ENCODE measurements at places on chromosomes 12 and 14. TPM values are rescaled to one million over a fixed set of nuclear protein-coding genes. Genes with fewer than 3 reads are reported as not detected.

The CHMP4A gene
- polyA plus RNA-seq, result 203 TPM

The PRKD1 gene
- polyA plus RNA-seq, result not detected

The VRTN gene
- polyA plus RNA-seq, result not detected

The TC2N gene
- polyA plus RNA-seq, result 158 TPM

The INSM2 gene
- polyA plus RNA-seq, result not detected

The APOF gene
- not detected for polyA plus RNA-seq

DNA sequence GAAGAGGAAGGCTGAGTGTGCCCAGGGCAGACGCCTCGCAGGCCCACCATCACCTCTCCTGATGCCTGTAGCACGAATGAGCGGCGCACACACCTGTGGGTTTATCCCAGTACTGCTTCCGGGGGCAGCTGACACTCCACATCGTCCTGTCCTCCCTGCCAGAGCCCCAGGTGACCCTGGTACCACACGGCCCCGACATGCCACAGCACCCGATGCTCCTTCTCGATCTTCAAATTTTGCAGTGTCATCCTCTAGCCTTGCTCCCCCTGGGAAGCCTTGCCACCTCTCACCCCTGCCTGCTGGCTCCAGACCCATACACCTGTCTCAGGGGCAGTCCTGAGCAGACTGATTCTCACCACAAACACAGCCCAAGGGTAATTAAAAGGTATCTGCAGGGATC lies 40.6 kb downstream of the ANO2 start:
- no peak for DNase-seq
- H3K27me3 ChIP-seq, result peaks cover 3% of the 10 kb centered on the region
- H3K4me1 ChIP-seq, result no peaks in the 10 kb centered on the region
- H3K36me3 ChIP-seq, result no peaks in the 10 kb centered on the region

GRCh38 chr14:23345987-23346692 lies 6.5 kb downstream of the SLC22A17 start:
- H3K4me1 ChIP-seq, result peaks cover 6% of the 10 kb centered on the region
- H3K36me3 ChIP-seq, result no peaks in the 10 kb centered on the region
- no peak for DNase-seq

- H3K4me3 ChIP-seq, result no peak overlapping the region
- no peaks in the 10 kb centered on the region for H3K36me3 ChIP-seq
- peaks cover 3% of the 10 kb centered on the region for H3K27me3 ChIP-seq
Observed at GRCh38 chr12:95316798-95317197, 99.2 kb downstream of the VEZT start.

DNA sequence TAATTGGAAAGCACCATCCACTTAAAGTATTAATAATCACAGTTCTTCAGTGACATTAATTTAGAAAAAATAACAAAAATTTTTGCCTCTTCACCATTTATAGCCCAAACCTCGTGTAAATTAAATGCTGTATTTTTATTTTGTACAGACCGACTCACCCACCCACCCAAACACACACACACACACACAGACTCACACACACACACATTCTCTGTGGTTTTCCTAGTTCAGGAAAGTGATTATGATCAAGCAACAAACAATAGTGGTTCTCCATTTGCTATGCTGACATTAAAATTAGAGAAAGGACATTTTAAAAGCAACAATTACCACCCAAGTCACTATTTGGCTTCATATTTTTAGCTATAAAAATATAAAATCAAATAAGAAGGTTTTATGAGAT lies 112.5 kb upstream of the FLRT2 start:
- no peaks in the 10 kb centered on the region for H3K36me3 ChIP-seq
- no peaks in the 10 kb centered on the region for H3K27me3 ChIP-seq
- DNase-seq, result no peak
- no peak overlapping the region for H3K4me3 ChIP-seq
- no peak overlapping the region for H3K27ac ChIP-seq

- H3K36me3 ChIP-seq, result no peaks in the 10 kb centered on the region
- H3K4me1 ChIP-seq, result peaks cover 35% of the 10 kb centered on the region
- H3K27ac ChIP-seq, result no peak overlapping the region
- H3K27me3 ChIP-seq, result peaks cover 3% of the 10 kb centered on the region
Observed at GRCh38 chr14:77046721-77047120, 18.2 kb upstream of the IRF2BPL start.

DNA sequence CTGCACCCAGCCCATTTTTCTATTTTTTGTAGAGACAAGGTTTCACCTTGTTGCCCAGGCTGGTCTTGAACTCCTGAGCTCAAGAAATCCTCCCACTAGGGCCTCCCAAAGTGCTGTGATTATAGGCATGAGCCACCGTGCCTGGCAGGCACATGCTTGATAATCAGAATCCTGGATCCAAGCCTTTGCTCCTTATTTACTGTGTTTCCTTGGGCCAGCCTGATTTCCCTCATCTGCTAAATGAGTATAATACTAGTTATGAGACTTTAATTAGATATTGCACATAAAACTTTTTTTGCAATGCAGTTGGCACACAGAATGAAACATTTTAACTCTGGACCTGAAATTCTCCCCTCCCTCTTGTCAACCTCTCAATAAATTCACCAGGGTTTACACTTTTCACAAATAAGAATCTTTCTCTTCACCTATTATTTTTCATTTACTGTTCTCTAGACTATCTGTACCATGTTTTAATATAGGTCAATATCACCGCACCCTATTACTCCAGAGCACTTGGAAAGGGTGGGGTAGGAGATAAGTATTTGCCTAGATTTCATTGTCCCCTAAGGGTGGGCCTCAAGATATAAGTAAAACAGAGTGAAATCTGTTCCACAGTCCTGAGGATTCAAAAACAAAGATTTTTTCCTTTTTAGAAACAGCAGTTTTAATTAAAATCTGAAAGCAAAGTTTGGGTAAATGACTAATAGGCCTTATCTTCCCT lies 69.2 kb upstream of the NR2C1 start:
- H3K27ac ChIP-seq, result no peak overlapping the region
- DNase-seq, result no peak
- no peak overlapping the region for H3K4me3 ChIP-seq
- peaks cover 2% of the 10 kb centered on the region for H3K4me1 ChIP-seq

DNA sequence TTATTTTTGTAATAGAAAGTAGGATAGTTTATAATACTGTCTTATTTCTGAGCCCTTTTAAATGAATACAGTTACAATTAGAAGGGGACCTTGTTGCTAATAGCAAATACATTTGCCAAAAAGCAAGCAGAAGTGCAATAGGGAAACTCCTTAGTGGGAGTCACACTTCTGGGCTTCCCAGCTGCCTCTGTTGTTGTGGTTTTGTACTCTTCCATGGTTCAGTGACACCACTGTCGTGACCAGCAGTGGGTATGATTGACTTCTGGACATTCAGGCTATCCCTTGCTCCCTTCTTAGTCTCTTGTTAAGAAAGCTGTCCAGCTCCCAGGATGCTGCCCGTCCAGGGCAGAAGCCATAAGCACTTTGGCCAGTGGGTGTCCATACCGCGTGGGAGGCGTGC lies 22.6 kb downstream of the TCTN1 start:
- H3K4me3 ChIP-seq, result no peak overlapping the region
- no peaks in the 10 kb centered on the region for H3K4me1 ChIP-seq
- no peaks in the 10 kb centered on the region for H3K27me3 ChIP-seq
- no peak for DNase-seq
- H3K36me3 ChIP-seq, result no peaks in the 10 kb centered on the region

GRCh38 chr14:42163136-42163535 lies 556.5 kb downstream of the LRFN5 start:
- no peaks in the 10 kb centered on the region for H3K4me1 ChIP-seq
- no peaks in the 10 kb centered on the region for H3K27me3 ChIP-seq
- no peak overlapping the region for H3K4me3 ChIP-seq
- no peak overlapping the region for H3K27ac ChIP-seq

DNA sequence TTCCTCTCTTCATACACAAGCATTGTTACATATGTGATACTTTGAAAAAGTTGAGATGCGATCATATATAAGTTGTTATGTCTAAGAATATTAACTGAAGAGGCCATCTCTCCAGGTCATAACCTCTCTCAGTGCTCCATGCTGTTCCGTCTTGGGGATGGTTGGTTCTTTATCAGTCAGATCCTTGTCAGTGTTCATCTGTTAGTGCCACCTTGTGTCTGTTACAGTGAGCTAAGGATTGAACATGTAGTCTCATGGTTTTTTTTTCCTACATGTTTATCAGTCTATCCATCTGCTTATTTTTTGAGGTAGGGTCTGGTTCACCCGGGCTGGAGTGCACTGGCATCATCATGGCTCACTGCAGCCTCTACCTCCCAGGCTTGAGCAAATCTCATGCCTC lies 30.5 kb downstream of the EP400 start:
- no peak for DNase-seq
- H3K36me3 ChIP-seq, result no peaks in the 10 kb centered on the region
- H3K4me1 ChIP-seq, result peaks cover 8% of the 10 kb centered on the region
- H3K27ac ChIP-seq, result peak overlapping the region; percentile 10
- no peak overlapping the region for H3K4me3 ChIP-seq

GRCh38 chr12:13691598-13691997 lies 289.8 kb downstream of the GRIN2B start:
- DNase-seq, result no peak
- no peaks in the 10 kb centered on the region for H3K4me1 ChIP-seq
- no peak overlapping the region for H3K27ac ChIP-seq
- no peaks in the 10 kb centered on the region for H3K27me3 ChIP-seq

DNA sequence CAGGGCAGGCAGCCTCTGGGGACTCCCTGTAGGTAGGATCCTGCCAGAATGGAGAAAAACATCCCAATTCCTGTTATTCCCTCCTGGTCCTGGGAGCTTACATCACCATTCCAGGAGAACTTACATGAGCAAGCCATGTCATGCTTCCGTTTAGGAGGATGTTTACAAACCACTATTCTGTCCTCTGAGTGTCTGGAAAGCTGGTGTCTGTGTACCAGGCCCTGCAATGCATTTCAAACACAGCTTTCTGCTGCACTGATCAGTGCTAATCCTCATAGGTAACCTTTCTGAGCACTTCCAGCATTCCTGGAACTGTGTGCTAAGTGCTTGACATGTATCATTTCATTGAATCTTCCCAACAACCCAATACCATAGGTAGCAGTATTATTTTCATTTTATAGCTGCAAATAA lies 19.8 kb upstream of the MAP1LC3B2 start:
- peaks cover 4% of the 10 kb centered on the region for H3K4me1 ChIP-seq
- no peak for DNase-seq
- H3K27ac ChIP-seq, result no peak overlapping the region
- H3K36me3 ChIP-seq, result no peaks in the 10 kb centered on the region
- no peaks in the 10 kb centered on the region for H3K27me3 ChIP-seq

GRCh38 chr12:28539691-28540323 lies 349.6 kb downstream of the CCDC91 start:
- H3K36me3 ChIP-seq, result no peaks in the 10 kb centered on the region
- no peak overlapping the region for H3K4me3 ChIP-seq
- H3K4me1 ChIP-seq, result peaks cover 28% of the 10 kb centered on the region
- H3K27ac ChIP-seq, result no peak overlapping the region
- DNase-seq, result no peak
- peaks cover 4% of the 10 kb centered on the region for H3K27me3 ChIP-seq

- peaks cover 9% of the 10 kb centered on the region for H3K36me3 ChIP-seq
- H3K4me3 ChIP-seq, result no peak overlapping the region
- H3K27ac ChIP-seq, result no peak overlapping the region
Observed at GRCh38 chr12:64407342-64408223, 3.4 kb downstream of the XPOT start.

- no peaks in the 10 kb centered on the region for H3K4me1 ChIP-seq
- H3K27me3 ChIP-seq, result no peaks in the 10 kb centered on the region
- no peak overlapping the region for H3K27ac ChIP-seq
- H3K4me3 ChIP-seq, result no peak overlapping the region
- no peaks in the 10 kb centered on the region for H3K36me3 ChIP-seq
- no peak for DNase-seq
Observed at GRCh38 chr14:28467611-28468010, 299.0 kb upstream of the FOXG1 start.

- no peaks in the 10 kb centered on the region for H3K4me1 ChIP-seq
- H3K36me3 ChIP-seq, result no peaks in the 10 kb centered on the region
- H3K4me3 ChIP-seq, result no peak overlapping the region
- H3K27ac ChIP-seq, result no peak overlapping the region
- no peak for DNase-seq
- H3K27me3 ChIP-seq, result no peaks in the 10 kb centered on the region
Observed at GRCh38 chr14:82562881-82563280, 1029.2 kb upstream of the SEL1L start.

- H3K36me3 ChIP-seq, result peaks cover 4% of the 10 kb centered on the region
- H3K4me3 ChIP-seq, result no peak overlapping the region
- no peaks in the 10 kb centered on the region for H3K4me1 ChIP-seq
- H3K27me3 ChIP-seq, result peaks cover 1% of the 10 kb centered on the region
Observed at GRCh38 chr14:20714593-20715250, 26.2 kb downstream of the ANG start.

- DNase-seq, result no peak
- H3K27me3 ChIP-seq, result no peaks in the 10 kb centered on the region
- H3K36me3 ChIP-seq, result peaks cover 8% of the 10 kb centered on the region
- no peak overlapping the region for H3K4me3 ChIP-seq
- H3K4me1 ChIP-seq, result no peaks in the 10 kb centered on the region
- no peak overlapping the region for H3K27ac ChIP-seq
Observed at GRCh38 chr12:11026118-11026517, 3.7 kb upstream of the TAS2R19 start.

Measured in immature natural killer cell (primary cell).